Stimulated activated CD4-positive, alpha-beta T cell treated with anti-CD3 and anti-CD28 coated beads, Interleukin-4, amount 100 ng/mL, for 4 hours (primary cell): ENCODE measurements at places on chromosomes 4 and X.

DNA sequence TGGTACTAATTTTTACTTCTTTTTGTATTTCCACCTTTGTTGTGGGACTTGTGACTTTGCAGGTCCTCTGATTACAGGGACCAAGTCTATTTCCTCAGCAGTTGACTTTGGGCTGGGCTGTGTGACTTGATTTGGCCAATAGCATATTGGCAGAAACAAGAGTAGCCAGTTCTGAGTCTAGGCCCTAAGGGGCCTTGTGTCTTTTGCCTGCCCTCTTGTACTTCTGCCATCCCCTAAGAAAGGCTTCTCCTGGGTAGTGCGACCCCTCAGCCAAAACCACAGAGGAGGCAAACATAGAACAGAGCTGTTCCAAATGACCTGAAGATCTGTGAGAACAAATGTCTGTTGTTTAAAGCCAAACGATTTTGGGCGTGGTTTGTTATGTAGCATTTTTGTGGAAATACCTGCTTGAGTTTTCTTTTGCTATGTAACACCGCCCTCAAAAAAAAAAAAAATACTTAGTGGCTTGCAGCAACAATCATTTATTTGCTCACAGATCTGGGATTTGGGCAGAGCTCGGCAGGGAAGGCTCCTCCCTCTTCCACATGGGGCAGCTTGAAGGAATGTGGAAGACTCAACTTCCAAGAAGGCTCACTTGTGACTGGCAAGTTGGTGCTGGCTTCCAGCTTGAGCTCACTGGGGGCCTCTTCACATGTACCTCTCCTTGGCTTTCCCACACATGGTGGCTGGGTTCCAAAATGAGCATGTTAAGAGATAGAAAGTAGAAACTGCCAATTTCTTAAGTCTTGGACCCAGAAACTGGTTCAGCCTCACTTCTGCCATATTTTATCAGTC lies 423.0 kb upstream of the CNKSR2 start:
- no peak for DNase-seq

DNA sequence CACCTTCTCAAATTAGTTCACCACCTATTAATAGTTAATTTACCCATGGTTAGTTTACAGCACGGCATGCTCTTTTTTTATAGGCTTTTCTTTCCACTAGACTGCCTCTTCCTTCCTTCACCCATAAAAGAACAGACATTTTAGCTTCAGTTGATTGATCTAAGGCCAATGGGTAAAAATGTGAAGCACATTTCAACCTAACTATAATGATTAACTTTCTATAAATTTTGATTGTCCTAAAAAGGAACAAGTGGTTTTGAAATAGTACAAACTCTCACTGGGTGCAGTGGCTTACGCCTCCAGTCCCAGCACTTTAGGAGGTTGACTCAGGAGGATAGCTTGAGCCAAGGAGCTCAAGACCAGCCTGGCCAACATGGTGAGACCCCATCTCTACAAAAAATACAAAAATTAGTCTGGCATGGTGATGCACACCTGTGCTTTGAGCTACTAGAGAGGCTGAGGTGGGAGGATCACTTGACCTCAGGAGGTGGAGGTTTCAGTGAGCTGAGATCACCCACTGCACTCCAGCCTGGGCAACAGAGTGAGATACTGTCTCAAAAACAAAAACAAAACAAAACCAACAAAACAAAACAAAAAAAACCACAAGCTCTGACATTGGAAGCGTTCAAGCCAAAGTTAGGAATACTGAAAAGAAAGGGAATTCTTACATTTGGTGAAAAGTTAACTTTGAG lies 89.9 kb upstream of the FAT1 start:
- DNase-seq, result no peak

GRCh38 chrX:13001961-13002671 lies 27.2 kb downstream of the TMSB4X start:
- peak; percentile 43 for DNase-seq

DNA sequence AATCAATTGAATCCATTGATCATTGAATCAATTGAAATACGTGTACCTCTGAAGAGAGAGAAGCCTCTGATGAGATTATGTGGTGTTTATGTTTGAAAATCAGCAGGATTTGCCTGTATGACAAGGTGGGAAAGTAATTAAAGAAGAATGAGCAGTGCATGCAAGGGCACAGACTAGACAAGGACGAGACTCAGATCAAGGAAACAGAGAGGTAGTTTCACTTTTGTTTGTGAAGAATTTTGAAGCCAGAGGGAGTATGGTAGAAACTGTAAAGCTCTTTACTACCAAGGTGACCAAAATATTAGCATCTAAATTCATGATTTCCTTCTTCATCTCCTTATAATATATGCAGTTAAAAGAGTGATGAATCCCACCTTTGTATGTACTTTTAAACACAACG lies 1830.0 kb upstream of the IGFBP7 start:
- DNase-seq, result no peak
